NCI-H1417 treated with DMSO at 0.1 percent for 48 hours (cell line): ENCODE measurements at places on chromosomes 3 and 15.
A peak's percentile ranks its signal among the peaks of the same experiment; 100 is the strongest.

GRCh38 chr3:66778777-66779176 lies 219.3 kb upstream of the KBTBD8 start:
- DNase-seq = no peak

- no peak for DNase-seq
Measured at GRCh38 chr3:185796431-185797107, 28.3 kb downstream of the IGF2BP2 start.

GRCh38 chr3:181265750-181266333 lies 276.3 kb upstream of the DNAJC19 start:
- DNase-seq = no peak

DNA sequence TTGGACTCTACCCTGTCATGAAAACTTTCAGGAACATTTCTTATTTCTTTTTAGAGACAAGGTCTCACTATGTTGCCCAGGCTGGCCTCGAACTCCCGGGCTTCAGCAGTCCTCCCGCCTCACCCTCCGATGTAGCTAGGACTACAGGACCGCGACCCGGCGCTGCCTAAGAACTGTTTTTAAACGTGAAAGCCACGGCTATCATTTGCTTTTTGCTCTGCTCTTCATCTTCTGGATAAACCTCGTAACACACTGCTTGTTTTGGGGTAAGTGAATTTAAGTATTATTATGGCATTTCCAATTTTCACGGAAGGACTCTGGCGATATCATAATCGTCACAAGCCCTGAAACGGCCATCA lies 14.3 kb upstream of the CCNL1 start:
- DNase-seq = peak; percentile 36

GRCh38 chr3:177538750-177539730 lies 341.8 kb upstream of the TBL1XR1 start:
- no peak for DNase-seq

GRCh38 chr15:68428431-68428940 lies 3.5 kb downstream of the ITGA11 start:
- no peak for DNase-seq

GRCh38 chr15:73116164-73116563 lies 63.9 kb downstream of the NEO1 start:
- no peak for DNase-seq

- DNase-seq = no peak
Measured at GRCh38 chr15:91515188-91515754, 338.2 kb upstream of the SLCO3A1 start.

DNA sequence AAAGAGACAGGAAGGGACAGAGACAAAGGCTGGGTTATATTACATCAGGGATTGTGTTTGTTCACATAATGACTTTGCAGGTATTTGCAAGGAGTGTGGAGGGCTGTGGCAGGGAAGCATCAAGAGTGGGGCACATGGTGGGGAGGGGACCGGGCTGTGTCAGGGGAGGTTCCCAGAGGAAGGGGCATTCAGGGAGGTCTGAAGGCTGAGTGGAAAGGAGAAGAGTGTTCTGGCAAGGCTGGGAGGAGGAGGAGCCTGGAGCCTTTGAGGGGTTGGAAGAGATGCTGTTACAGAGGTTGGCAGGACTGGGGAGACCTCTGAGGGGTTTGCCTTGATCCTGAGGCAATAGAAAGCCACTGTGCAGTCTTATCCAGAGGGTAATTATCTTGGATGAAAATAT lies 49.4 kb downstream of the EXOG start:
- DNase-seq = no peak

DNA sequence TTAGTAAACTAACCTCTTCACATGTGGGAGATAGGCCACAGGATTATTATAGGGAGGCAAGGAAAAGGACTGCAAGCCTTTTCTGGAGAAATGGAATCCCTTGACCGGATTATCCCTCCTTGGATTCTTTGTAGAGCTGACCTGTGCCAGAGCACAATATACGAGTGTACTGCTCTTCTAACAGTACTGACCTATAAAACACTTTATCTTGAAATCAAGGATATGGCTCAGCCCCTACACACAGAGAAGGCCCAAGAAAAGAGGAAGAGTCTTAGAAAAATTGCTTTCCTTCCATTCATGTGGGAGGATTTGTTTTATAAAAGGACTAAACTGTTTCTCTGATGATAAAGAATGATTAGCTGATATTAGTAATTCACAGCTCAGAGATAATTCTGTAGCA lies 42.2 kb downstream of the DMXL2 start:
- no peak for DNase-seq

DNA sequence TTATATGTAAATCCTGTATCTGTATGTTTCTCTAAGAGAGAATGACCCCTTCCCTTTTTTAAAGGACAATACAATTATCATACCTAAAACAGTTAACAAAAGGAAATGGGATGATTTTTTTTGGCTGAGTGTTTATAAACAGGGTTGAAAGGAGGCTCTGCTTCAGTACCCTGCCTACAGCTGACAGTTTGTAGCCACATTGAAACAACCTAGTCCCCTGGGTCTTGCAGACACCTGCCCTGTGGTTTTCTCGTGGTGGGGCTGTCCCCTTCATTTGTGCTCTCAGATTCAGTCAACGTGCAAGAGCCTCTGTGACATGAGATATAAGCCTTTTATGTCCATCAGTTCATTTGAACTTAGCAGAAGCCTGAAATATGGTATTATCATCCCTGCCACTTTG lies 2.3 kb upstream of the HMCES start:
- no peak for DNase-seq

DNA sequence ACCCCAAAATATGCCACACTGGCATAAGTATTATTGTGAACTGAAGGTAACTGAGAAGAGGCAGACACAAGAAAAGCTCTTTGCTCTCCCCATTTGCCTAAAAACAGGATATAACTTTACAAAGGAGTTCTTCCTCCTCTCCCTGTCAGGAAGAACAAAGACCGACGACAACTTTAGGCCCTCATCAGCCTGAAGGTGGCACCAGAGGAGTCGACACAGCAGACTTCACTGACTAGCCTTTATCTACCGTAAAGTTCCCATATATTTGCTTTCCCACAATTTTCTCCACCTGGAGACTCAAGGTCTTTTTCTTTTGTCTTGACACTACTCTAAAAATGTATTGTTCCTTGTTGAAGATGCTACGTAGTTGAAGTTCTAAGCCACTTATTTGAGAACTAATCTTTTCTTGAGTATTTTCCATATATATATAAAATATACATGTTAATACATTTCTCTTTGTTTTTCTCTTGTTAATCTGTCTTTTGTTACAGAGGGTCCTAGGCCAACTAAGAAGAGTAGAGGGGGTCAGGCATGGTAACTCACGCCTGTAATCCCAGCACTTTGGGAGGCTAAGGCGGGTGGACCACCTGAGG lies 16.2 kb upstream of the XIRP1 start:
- no peak for DNase-seq

GRCh38 chr3:8524249-8524648 lies 22.6 kb downstream of the LMCD1 start:
- DNase-seq = no peak

GRCh38 chr3:22474706-22475445 lies 723.9 kb upstream of the ZNF385D start:
- no peak for DNase-seq

GRCh38 chr3:23741036-23741706 lies 64.6 kb upstream of the UBE2E1 start:
- DNase-seq = no peak

GRCh38 chr3:14900881-14901873 lies 46.2 kb upstream of the NR2C2 start:
- no peak for DNase-seq

DNA sequence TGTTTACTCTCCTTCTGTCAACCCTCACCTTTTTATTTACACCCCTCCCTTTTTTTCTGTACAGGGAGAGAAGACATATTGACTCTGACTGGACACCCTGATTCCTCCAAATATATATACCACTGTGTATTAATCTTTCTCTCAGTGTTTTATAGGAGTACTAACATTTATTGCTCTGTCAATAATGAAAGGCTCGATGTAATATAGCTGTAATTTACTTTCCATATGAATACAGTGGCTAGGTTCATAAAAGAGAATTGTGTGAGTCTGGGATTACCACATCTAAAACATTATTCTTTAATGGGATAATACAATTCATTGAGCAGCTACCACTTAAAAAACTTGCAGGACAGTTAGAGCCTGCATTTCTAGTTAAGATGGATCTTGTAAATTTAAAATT lies 194.3 kb downstream of the SV2B start:
- DNase-seq = no peak

- DNase-seq = no peak
Measured at GRCh38 chr15:71639471-71639870, 170.9 kb upstream of the NR2E3 start.

DNA sequence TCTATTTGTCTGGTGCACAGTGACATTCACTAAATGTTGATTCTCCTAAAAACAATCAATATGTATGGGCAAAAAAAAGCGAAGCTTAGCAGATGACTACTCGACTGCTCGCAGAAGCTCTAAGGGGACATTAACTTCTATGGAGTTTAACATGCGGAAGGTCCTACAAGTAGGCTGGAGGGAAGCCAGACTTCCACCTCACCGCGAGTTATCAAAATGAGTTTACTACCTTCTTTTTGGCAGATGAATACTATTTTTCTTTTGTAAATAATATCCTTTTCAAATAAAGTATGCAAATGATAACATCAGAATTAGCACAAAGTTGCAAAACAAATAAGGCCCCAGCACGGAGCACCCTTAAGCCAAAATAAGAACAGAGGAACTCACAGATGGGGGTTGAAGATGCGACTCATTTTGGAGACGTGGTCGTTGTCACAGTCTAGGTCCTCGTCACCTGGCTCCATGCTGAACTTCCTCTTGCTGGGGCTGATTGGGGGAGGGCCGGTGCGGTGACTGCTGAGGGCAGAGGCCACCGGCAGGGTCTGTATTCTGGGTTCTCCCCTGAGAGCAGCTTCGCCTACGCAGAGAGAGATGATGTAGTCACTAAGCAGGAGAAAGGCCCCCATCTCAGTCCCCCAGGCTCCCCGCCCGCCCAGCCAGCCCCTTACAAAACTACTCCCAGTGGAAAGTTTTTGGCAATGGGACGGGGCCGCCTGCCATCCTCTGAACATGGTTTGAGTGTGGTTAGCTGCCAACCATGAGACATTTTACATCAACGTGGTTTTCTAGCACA lies 42.1 kb downstream of the VGLL4 start:
- DNase-seq = no peak

DNA sequence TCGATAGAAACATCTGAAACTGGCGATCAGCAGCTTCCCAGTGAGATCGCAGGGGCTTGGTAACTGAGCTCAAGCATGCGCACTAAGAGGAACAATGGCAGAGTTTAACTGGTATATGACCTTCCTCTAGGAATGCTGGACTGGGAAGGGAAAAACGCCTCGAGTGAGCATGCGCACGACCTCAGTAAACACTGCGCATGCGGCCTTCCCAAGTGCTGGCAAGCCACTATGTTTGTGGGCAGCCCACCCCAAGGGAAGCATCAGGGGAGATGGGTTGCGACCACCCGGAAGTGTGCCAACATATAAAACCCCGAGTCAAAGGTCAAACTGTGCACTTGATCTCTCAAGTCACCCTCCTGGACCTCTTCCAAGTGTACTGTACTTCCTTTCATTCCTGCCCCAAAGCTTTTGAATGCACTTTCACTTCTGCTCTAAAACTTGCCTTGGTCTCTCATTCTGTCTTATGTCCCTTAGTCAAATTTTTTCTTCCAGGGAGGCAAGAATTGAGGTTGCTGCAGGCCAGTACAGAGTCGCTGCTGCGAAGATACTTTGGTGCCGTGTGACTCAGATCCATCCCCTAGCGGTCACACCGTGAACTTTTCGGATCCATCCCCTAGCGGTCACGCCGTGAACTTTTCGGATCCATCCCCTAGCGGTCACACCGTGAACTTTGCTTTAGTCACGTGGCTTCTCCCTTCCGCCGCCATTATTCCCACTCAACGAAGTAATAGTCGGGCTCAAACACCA lies 243.3 kb downstream of the FAM43A start:
- DNase-seq = no peak

GRCh38 chr15:89877083-89877425 lies 16.7 kb downstream of the AP3S2 start:
- no peak for DNase-seq

DNA sequence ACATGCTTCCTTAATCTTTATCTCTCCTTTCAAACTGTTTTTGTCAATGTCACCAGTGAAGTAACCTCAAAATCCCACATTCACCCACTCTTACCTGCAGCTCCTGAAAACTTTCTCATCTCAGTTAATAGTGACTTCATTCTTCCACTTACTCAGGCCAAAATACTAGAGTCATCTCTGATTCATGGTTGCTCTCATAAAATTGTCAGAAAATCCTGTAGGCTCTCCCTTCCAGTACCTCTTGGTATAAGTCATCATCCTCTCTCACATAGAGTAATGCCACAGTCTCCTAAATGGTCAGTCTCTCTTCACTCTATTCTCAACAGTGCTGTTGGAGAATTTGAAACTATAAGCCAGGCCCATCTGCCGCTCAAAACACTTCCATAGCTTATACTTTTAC lies 34.9 kb upstream of the POU1F1 start:
- no peak for DNase-seq

DNA sequence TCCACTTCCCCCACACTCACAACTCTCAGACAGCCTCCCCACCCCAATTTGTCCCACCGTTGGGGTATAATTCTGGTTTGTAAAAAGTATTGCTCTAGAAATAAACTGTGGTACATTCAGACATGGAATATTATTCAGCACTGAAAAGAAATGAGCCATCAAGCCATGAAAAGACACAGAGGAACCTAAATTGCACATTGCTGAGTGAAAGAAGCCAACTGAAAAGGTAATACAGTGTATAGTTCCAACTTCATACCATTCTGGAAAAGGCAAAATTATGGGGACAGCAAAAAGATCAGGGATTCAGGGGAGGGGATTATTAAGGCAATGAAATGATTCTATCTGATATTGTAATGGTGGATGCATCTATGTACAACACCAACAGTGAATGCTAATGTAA lies 10.5 kb downstream of the ANXA2 start:
- DNase-seq = no peak

GRCh38 chr3:20040548-20041196 lies 426 bp downstream of the KAT2B start:
- DNase-seq = no peak

- no peak for DNase-seq
Measured at GRCh38 chr3:186669378-186670084, 3.7 kb downstream of the HRG start.

DNA sequence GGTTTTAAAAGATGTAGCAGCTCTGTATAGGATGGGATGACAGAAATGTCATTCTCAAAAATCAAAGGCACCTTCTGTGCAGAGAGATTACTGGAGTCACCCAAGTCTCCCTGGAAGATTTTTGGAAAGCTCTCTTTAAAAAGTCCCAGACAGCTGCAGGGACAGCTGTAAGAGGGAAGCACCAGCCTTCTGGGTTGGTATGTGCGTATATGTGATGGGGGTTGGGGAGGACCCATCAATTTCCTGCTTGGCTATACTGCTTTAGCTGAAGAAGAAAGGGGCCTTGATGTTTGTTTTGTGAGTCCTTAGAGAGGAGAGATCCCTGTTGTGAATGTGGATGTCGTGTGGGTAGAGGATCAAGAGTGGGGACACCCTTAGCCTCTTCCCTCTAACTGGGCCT lies 5.4 kb upstream of the SEC11A start:
- DNase-seq = no peak

DNA sequence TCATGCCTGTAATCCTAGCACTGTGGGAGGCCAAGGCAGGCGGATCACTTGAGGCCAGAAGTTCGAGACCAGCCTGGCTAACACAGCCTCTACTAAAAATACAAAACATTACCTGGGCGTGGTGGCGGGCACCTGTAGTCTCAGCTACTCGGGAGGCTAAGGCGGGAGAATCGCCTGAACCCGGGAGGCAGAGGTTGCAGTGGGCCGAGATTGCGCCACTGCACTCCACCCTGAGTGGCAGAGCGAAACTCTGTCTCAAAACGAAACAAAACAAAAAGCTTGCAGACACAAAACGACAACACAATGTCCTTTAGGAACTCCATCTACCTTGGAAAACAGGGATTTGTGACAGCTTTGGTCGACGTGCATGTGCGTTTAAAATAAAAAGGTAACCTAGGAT lies 716 bp upstream of the KLHL24 start:
- DNase-seq = no peak
